ENCODE measurements at places on chromosomes 16 and 17.

GRCh38 chr16:76947749-76948148, 243.2 kb upstream of the MON1B start:
- no peak for DNase-seq

- DNase-seq, result no peak
Observed at GRCh38 chr16:84182104-84182503, 4.8 kb downstream of the TAF1C start.

DNA sequence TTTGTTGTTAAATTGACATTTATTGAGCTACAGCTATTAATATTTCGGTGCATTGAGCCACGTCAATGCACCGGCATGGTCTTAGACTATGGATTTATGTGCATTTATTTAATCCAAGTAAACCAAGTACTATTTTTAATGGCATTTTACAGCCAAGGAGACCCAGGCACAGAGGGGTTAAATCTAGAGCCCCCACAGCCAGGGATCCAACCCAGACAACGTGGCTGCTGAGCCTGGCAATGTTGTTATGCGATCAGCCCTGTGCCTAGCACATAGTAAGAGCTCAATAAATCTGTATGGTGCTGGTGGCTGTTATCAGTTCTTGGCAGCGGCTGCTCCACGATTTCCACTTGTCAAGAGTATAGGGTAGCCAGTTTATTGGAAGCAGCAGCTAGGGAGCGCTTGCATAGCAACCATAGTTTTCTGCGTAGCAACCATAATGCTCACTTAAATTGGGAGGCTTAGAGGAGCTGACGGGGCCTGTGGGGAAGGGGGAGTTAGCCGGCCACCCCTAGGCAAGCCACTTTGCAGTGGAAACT, 541 bp upstream of the RBBP6 start:
- DNase-seq, result no peak

DNA sequence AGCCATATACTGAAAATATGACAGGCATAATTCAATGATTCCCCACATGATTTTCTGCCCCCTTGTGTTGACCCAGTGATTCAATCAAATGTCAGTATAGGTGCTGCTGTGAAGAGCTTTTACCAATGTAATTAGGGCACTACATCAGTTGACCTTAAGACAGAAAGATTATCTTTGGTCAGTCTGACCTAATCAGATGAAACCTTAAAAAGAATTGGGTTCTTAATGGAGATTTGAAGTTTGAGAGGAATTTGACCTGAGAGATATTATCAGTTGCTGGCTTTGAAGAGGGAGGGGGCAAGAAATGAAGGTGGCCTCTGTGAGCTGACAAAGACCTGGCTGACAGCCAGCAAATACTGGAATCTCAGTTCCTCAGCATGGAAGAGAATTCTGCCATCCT, 358.7 kb upstream of the CA10 start:
- no peak for DNase-seq

GRCh38 chr17:82015311-82015971, 7.2 kb downstream of the CENPX start:
- DNase-seq, result no peak

DNA sequence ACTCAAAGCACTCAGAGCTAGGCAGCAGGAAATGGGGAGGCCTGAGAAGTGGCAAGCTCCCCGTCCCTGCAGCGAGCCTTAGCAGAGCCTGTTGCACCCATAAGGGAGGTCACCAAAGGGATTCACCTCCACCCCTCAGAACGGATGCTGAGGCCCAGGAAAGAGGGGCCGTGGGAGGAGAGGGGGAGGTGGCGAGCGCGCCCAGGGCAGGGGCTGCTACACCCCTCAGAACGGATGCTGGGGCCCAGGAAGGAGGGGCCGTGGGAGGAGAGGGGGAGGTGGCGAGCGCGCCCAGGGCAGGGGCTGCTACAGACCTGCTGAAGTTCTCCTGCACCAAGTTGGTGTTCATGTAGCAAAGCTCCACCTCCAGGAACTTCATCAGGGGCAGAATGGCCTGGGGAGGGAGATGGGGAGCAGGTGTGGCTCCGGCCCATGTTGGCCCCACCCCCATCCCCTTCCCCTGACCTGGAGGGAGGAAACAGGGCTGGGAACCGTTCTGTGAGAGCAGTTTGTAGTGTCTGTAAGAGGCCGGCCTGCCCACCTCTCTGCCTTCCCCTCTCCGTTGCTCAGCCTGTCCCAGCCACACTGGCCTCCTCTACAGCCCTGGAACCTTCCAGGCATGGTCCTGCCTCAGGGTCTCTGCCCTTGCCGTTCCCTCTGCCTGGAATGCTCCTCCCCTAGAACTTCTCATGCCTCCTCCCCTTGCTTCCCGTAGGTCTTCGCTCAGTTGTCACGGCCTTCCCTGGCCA, 11.4 kb downstream of the UNC13D start:
- DNase-seq, result no peak

- DNase-seq, result no peak
Observed at GRCh38 chr16:13359835-13360234, 458.4 kb downstream of the SHISA9 start.
